ENCODE measurements at places on chromosomes 4 and X.

GRCh38 chr4:11670304-11670703 lies 241.6 kb upstream of the HS3ST1 start:
- DNase-seq, result no peak

DNA sequence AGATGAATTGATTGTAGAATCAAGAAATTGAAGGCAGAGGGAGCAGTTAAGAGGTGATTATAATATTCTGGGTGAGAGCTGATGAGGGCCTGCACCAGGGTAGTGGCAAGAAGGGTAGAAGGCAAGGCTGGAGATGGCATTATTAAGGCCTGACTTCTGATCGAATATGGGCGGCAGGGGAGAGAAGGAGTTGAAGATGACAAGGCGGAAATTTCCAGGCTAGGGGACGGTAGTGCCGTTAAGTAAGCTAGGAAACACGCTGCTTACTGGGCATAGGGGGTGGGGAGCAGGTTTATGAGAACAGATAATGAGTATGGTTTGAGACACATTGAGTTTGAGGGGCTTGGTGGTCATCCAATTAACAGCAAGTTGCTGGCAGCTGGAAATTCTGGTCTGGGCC lies 19.5 kb downstream of the BCORL1 start:
- no peak for DNase-seq

DNA sequence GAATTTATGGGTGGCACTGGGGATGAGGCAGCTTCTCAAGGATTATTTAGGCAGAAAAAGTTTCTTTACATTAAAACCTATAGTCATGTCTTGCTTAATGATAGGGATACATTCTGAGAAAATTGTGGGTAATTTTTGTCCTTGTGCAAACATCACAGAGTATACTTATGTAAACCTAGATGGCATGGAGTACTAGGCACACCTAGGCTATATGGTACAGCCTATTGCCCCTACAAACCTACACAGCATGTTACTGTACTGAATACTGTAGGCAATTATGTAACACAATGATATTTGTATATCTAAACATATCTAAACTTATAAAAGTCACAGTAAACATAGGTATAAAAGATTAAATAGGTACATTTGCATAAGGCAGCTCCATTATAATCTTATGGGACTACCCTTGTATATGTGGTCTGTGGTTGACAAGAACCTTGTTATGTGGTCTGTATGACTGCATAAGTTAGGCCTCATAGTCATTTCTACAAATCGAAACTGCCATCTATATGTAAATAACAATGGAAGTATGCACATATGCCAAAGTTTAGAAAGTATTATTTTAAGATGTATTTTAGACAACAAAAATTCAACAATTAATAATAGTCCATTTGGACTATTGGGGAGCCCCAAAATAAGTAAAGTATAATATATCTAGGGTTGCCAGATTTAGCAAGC lies 87.3 kb downstream of the CFAP299 start:
- DNase-seq, result no peak

GRCh38 chr4:147735413-147736301 lies 3.8 kb downstream of the ARHGAP10 start:
- no peak for DNase-seq

GRCh38 chr4:835148-836002 lies 9.4 kb upstream of the CPLX1 start:
- no peak for DNase-seq

DNA sequence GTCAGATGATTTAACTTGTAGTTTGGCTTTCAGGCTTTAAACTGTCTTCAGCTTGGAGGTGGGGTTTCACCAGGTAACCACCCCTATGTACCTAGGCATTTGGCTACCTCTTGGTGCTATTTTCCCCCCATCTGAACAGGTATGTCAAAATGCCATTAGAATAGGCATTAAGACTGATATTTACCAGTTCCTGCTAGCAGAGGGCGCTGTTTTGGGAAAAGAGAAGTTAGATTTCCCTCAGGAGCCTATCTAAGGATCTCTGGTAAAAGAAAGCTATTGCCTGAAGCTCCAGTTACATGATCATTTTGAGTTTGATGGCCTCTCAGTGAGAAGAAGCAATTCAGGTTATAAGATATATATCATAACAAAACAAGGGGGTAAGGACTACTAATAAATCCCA lies 879.1 kb downstream of the SH3BGRL start:
- no peak for DNase-seq

DNA sequence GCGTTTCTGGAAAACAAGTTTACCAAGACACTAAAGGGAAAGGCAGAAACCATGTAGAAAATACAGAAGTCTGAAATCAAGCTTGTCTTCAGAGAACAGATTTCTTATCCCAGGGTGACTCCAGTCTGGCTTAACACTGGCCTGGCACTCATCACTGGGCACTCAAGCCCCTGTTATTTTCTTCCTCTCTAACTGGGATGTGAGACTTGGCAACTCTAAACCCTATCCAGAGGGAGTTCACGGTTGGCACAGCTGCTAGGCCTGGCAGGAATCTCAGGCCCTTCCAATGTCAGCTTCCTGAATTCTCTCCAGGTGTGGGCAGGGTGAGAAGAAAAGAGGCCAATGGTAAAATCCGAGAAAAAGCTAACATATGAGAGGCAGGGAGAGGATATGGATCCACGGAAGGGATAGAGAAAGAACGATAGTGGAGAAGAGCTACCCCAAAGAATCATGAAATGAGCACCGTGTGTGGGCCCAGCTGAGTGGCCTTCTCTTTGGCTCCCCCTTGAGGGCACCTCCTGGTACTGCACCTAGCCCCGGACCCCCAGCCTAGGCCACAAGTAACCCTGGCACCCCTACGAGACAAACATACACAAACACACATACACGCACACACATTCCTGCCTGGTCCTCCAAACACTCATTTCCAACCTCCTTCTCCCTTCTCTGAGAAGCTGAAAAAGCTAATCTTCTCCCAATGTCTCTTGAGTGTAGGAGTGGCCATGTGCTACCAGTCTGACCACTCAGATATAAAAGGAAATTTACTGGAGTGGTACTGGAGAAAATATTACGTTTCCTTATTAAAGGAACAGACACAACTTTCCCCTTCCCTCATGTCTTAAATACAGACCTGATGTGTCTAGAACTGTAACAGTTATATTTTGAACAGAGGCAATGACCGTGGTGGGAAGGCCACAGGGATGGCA lies 16.6 kb upstream of the PTCHD1 start:
- DNase-seq, result no peak

- DNase-seq, result no peak
These were observed 1.5 kb downstream of the FAM200B start for GRCh38 chr4:15683143-15683495.

- no peak for DNase-seq
These were observed 33.7 kb downstream of the SRPX2 start for GRCh38 chrX:100677611-100678181.

DNA sequence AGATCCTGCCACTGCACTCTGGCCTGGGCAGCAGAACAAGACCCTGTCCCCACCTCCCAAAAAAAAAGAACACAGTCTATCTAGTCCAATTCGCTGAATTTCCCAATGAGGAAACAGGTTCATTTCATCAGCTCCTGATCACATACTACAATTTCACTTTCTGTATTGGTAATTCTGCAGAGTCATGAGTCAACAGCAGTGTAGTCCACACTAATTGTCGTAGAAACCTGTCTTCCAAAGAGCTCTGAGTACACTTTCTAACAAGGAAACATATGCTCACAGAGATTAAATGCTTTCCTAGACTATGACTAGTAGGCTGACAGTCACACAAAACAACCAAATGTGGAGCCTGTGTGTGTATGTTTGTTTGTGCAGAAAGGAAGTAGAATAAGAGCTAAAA lies 91.9 kb downstream of the GPC4 start:
- DNase-seq, result no peak

DNA sequence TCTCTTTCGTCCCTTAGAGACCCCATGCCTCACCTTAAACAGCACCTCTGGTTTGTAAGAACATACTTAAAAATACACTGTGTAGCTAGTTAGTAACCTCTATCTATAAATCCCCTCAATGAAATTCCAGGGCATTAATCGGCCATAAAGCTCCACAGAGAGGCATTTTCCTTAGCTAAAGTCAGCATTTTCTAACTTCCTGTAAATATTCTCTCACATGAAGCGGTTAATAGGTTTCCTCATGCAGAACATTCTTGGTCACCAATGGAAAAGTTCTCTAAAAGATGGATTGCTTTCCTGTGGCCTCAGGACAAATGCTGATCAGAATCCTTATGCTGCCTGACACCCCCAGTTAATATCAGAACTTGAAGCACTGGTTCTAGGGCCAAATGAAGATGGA lies 248.6 kb upstream of the BOD1L1 start:
- no peak for DNase-seq

GRCh38 chrX:20263474-20263873 lies 3.2 kb downstream of the RPS6KA3 start:
- peak; percentile 42 for DNase-seq

GRCh38 chr4:16820329-16820728 lies 78.1 kb downstream of the LDB2 start:
- DNase-seq, result no peak

GRCh38 chrX:76398970-76399369 lies 28.5 kb upstream of the MAGEE1 start:
- no peak for DNase-seq

DNA sequence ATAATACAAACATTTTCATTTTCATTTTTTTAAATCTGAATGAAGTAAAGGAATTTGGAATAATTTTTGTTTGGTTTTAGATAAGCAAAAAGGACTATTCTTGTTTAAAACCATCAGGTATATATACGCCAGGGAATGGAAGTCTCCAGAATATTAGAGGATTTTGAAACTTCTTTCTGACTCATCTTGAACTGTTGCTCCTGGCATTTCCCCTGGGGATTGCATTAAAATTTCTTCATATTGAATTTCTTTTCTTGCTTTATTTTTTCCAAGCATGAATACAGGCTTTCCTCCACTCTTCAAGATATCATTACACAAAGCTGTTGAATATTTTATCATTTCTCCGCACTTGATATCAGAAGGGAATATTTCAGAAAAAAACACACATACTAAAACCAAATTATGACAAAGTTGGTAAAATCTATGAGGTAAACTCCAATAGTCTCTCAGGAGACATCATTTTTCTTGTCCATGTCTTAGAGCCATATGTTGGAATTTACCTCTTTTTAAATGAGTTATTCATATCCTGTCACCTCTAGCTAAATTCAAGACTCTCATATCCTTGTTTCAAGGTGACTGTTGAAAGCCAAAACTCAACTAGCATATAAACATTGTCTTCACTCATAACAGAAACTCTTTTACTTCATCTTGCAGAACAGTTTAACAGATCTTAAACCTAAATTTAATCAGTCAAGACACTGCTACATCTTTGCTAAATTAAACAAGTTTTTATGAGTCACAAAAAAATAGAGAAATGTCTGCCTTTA lies 20.7 kb upstream of the CSN1S1 start:
- DNase-seq, result no peak

DNA sequence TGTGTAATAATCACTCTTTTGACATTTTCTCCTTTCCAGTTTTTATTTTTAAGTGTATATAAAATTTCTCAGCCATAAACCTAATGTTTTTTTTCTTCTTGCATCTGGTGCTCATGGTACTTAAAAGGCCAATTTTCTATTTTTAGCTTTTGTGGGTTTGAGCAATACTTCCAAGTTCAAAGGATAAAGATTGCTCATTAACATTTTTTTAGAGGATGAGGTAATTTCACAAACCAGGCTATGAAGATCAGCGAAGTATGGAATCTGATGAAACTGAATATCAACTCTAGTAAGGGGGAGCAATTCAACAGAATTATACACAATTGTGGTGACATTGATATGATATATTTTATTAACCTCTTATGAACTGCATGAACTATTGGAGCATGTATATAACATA lies 25.8 kb upstream of the KLHL34 start:
- no peak for DNase-seq

GRCh38 chrX:3585719-3586118 lies 127.7 kb downstream of the PRKX start:
- no peak for DNase-seq

DNA sequence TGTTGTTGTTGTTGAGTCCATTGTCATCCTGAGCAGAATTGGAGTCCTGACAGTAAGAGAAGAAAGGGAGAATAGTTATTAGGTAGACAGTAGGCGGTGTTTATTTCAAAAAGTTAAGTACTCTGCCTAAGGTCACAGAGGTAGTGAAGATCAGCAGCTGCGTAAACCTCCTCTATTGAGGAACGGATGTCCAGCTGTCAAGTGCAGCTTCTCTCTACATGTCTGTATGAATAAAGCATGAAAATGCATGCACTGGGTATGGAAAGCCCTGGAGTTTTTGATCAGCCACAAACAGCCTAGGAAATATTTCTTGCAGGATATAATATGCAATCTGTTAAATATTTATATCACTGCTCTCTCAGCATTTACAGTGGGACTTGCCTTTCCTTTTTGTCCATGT lies 109.4 kb upstream of the CBLL2 start:
- DNase-seq, result no peak

DNA sequence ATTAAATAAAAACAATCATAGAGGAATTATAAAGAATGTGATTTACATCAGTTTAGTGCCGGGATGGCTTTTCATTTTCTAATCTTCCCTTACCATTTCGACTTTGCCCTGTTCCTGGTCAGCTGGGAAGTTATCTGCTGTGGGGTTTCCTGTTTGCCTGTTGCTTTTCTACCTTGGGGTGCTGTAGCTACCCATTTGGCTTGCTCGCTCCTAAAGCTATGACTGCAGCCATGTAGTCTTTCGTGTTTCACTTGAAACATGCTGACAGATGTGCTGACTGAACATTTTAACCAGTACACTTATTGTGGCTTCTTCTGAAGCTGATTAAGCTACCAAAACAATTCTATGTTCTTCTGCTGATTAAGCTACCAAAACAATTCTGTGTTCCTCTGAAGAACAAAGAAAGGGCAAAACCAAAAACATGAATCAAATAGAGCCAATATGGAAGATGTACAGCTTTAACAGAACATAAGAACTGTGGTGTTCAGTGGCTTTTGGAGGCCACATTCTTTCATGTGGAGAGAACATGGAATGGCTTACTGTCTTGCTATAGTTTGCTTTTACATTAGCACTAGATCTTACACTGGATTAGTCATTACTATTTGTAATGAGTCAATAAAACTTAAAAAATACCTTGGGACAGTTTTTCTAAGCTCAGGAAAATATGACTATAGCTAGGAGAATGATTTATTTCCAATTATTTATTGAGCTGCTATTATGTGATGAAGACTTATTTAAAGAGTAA lies 440.4 kb downstream of the SPRY1 start:
- no peak for DNase-seq

DNA sequence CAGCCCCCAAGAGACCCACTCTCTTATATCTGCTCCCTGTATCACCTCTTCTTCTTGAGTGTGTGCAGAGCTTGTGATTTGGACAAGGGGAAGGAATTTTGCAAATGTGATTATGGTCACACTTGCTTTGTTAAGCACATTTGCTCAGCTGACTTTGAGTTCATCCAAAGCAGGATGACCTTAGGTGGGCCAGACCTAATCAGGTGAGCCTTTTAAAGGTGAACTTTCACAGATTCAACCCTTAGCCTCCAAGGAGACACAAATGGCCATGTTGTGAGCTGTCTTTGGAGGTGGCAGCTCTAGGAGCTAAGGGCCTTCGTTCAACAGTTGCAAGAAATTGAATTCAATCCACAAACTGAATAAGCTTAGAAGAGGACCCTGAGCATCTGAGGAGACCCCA lies 147.8 kb downstream of the DEFB131A start:
- no peak for DNase-seq

- no peak for DNase-seq
These were observed 803.6 kb downstream of the GLUD2 start for GRCh38 chrX:121851033-121851432.

GRCh38 chr4:108210989-108211835 lies 42.5 kb upstream of the LEF1 start:
- DNase-seq, result peak; percentile 55
